ENCODE measurements at places on chromosomes 1 and 21.

GRCh38 chr1:162279136-162279498 lies 97.5 kb downstream of the SPATA46 start:
- no peak for DNase-seq

- DNase-seq, result no peak
Measured at GRCh38 chr1:53316424-53316765, 11.5 kb downstream of the LRP8 start.

DNA sequence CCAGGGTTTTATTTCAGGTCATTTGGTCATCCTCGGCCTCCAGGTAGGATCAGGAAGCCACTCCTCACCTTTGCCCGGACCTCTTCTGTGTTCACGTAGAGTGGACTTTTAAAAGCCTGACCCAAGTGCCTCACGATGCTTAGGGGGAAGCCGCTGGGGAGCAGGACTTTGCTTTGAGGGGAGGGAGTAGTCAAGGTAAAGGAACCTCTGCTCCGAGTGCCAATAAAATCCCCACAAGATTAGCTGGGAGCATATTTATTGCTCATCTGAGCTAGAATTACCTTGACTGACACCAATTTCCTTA lies 603 bp upstream of the DHRS3 start:
- no peak for DNase-seq

DNA sequence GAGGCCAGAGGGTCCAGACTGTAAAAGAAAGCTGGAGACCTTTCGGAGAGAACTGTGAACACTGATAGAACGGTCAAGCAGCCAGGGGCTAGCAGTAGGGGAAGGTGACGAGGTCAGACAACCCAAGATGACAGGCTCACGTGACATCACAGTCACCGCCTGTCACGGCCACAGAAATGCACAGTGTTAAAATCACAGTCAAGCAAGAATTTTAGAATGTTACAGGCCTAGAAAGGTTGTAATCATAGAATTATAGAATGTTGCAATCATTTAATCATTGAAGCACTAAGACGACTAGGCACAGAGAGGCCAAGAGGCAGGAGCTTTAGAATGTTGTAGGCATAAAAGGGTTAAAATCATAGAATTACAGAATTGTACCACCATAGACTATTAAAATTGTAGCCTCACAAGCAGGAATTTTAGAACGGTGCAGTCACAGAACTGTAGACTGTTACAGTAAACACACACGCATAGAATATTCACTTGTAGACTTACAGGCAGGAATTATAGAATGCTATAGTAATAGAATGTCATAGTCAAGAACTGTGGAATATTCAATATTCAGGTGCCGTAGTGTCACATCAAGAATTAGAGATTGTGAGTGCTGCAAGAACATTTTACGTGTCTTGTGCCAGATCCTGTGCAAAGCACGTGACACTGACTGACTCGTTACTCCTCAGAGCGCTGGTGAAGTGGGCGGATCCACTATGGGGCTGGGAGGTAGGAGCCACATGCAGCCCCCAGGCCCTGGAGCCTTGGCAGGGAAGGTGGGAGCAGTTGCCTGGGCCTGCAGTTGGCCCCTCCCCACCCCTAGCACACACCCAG lies 118.1 kb downstream of the EPHB2 start:
- no peak for DNase-seq
